ENCODE measurements at places on chromosomes 1 and 21.

DNA sequence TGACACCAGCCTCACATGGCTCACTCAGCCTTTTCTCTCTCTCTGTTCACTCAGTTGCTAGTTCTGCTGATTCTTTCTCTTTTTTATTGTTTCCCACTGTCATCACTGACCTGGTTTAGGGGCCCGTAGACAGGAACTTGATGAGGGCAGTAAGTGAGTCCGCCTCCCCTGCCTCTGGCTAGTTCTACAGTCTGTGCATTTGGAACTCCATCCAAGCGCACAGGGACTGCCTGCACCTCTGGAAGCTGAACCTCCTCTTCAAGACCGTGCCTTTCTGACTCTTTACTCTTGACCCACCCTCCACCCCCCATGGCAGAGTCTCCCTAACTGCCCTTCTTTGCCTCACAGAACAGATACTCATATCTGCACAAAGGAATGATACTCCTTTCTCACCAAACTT is 4.2 kb downstream of the TENT5C start:
- DNase-seq: no peak

DNA sequence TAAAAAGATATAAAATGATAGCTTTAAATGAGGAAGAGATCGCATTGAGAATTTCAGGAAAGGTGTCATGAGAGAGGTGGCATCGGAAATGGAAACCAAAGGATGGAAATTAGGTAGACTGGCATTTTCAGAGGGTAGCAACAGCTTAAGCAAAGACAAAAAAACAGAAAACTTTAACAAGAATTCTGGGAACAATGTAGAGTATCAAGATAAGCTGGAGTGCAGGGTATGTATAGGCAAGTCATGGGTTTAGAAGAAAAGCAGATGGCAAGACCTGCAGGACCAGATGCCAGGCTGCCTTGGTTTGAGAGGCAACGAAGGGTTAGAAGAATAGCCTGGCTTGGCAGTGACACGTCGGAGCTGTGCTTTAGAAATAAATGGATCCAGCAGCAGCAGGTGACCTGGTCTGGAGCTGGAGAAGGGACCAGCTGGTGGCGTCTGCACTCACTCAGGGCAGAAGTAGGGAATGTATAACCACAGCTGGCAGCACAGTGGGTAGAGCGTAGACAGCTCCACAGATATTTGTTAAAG is 149.4 kb upstream of the TIAM1 start:
- DNase-seq: no peak

DNA sequence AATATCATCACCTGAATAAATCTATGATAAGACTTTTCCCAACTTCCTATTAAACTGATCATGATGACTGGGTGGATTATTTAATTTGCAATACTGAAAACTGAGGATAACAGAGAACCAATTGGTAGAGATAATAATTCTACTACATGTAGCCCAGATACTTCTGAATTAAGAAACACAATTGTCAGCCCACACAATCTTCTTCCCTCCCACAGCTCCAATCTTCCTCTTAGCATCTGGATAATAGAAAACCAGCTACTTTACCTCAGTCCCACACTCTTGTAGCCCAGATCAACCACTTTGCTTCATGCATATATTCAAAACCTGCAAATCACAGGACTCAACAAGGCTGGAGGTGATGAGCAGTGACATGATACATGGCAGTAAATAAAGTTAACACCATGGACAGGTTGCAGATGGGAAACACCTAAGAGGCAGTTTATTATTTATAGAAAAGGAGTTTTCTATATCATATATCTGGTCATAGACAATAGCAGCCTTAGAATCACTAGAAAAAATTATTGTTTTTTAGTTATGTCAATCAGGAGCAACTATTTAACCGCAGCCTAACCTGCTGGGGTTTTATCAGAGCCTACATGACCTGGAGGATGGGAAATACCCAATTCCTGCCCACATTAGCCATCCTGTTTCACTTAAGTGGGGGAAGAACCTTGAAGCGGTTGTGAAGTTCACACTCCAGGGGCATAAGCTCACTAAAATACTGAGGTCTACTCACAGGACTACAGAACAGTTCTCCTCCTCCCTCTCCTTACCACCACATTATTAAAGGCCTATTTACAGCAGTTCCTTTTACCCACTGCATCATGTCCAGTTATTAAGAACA is 16.7 kb downstream of the FRRS1 start:
- peak; percentile 22 for DNase-seq

DNA sequence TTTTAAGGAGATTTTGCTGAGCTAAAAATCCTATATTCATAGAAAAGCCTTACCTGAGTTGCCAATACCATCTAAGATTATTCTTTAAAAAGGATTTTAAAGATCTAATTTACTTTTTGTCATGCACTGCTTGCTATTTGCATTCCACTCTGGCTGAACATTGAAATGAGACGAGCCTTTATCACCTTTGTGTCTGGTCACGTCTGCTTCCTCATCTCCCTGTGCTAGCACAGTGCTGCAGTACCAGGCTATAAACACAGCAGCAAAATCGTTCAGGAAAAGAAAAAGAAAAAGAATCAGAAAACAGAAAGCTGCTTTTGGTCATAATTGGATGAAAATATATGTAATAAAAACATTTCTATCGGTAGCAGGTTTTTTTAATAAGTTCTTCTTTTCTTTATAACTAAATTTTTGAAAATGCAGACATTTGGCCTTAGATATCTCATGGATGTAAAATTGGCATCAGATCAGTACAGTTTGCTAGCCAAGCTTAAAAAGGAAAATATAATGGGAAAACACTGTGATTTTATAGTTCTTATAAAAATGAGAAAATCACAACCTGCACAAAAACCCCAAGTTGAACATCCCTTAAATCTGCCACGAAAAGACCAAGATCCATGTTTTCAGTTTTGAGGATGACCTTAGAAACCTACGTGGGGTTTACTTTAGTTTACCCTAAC is 735.7 kb upstream of the CXADR start:
- no peak for DNase-seq

DNA sequence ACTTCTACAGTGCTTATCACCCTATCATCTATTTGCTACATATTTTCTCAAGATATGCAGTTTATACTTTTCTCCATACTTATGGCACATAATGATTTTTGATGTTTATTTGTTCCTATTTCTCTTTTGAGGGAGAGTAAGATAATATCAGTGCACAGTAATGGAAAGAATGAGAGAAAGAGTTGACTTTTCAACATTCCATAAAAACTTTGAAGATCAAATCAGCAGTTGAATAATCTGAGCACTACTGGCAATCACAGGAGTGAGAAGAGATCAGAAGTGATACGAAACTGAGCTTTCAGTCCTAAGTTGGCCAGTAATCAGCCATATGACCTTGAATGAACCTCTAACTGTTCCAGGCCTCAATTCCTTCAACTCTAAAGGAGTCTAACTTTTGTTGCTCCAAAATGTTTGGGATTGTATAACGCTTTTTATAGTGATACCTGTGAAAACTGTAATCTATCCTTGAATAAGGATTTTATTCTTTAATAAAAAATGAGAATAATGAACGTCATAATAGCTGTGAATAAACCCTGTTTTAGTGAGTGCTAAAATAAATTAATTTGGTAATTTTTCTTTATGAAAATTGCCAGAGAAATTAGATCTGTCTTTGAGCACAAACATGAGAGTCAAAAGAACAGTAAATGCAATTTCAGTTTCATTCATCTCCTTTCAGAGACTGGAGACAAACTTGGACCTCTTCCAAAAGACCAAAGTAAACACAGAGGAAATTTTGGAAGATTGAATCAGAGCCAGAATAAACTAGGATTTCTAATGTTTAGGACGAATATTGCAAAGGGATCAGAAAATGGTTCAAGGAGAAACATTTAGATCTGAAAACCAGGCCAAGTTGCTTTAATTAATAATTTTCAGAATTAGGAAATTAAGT is 309.9 kb downstream of the ADGRL2 start:
- no peak for DNase-seq

DNA sequence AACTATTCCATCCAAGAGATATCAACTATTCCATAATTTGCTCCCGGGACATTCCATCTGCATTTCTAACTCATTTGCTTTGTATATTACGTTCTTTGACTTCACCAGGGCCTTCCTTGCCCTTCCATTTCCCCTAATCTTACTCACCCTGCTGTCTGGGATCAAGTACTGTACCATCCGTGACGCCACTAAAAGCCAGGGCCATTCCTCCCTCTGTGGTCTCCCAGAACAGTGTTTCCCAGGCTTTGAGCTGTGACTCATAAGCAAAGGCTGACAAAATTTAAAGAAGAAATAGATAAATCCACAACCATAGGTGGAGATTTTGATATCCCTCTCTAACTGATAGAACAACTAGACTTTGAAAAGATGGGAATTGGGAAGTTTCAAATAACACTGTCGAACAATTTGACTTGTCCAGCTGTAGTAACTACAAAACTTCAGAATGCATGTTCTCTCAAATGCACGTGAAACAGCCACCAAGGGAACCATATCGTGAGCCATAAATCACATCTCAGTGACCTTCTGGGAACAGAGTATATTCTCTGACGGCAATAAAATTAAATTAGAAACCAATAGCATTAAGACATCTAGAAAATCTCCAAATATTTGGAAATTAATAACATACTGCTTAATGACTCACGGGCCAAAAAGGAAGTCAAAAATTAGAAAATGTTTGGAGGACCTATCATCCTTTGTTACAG is 501.0 kb downstream of the SETD4 start:
- DNase-seq: no peak

DNA sequence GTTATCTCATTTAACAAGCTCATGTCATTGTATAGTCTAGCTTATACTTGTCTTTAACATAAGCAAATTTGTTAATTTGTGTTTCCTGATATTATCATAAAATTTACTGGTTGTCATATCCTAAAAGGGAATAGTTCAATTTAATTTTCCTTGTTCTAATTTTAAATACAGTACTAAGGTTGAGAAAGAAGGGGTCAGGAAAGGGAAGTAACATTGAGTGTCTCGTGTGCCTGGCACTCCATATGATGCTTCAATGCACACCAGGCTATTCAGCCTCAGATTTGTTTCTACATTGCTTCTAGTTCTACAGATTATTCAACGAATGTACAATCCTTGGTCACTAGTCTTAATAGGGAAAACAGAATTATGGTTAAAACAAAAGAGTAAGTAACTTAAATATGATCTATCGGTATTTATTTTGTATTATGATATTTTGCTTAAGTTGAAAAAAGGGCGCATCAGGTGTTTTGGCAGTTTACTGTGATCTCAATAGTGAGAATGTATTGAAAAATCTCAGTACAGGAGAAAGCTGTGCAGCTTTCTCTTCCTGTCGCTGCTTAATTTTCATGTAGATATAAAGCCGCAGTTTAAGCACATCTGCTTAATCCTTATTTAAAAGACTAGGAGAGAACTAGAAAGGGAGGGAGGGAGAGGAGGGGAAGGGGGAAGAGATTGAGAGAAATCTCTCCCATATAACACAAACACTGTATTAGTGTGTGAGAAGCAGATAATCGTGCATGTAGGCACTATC is 13.0 kb downstream of the PTPRC start:
- DNase-seq: no peak

DNA sequence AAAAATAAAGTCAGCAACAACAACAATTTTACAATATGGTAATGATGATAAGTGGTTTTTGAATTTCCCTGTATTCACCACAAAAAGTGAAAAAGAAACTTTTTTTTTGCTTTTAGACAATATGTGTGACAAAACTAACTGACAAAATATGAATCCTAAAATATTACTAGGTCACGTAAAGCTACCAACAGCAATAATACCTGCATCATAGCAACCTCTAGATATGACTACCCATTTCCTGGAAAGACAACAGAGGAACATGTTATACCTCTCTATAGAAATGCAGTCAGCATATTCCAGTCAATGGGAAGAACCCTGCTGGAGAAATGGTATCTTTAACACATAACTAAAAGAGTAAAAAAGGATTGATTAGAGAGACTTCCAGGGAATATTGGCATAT is 73.7 kb downstream of the PDE4B start:
- no peak for DNase-seq

DNA sequence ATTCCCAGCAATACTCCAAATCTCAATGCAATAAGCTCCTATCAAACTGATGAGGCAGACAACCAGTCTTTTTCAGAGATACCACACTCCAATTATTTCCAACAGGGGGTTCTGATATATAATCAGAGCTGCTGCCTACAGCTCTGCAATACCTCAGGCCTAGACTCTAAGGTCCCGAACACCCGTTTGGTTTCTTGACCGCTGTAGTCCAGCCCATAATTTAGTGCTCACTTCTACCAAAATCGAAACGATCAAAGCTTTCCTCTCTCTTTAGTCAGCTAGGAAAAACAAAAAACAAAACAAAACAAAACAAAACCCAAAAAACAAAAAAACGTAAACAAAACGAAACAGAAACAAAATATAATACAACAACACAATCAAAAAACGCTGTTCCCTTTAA is 453.0 kb downstream of the NEGR1 start:
- DNase-seq: no peak

DNA sequence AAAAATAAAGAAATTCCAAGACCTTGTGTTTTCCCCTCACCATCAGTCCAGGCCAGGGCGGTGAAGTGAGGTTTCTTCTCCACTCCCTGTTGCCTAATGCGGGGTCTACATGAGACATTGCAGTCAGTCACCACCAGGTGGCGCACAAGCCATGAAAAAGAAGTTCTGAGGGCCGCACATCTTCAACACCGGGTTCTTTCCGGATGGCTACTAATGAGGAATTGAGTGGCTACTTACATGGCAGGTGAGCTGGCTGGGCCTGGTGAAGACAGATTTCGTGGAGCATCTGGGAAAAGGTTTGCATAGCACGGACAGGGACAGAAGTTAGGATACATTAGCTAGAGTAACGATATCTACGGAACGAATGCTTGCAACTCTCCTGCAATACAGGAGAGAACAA is 15.8 kb upstream of the S100A11 start:
- DNase-seq: peak; percentile 85

DNA sequence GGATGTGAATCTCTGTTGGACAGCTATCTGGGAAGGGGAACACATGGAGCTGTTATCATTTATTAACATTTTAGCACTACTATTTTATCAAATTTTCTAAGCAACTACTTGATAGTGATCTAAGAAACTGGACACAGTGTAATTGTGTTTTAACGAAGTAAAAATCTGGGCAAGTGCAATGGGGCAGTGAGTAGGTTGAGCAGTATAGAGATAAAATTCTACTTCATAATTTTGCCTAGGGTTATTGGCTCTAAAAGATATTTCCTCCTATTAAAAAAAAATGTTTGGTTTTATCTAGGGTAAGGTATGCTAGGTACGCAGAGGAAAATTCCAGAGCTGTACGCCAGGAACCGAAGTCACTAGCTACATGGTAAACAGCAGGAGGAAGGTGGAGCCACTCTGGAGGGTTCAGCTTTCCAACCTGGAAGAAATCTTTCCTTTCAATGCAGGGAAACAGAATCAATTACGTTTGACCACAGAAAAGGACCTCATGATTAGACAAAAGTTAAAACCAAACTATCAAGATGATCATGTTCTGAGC is 43.3 kb downstream of the BCAR3 start:
- DNase-seq: no peak

DNA sequence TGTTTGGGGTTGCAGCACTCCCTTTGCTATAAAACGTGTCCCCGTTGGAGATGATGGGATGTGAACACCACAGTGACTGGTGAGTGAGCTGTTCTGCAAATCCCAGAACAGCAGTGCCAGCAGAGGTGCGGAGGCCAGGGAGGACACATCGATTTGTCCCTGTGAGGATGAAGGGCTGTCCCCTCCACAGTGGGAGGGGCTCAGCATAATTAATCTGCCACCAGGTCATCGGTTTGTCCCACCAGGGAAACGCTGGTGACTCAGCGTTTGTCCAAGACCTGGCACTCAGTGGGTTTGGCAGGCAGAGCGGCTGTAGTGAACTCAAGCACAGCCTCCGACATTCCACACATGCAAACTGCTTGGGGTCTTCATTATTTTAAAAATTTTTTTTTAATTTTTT is 22.8 kb upstream of the PDE9A start:
- DNase-seq: no peak
